Stimulated activated CD8-positive, alpha-beta memory T cell treated with anti-CD3 and anti-CD28 coated beads, Interleukin-4, amount 100 ng/mL, for 1 hour (primary cell): ENCODE measurements at places on chromosomes 11 and 22.

- DNase-seq: no peak
Observed at GRCh38 chr22:28299753-28300152, 379.9 kb downstream of the TTC28 start.

DNA sequence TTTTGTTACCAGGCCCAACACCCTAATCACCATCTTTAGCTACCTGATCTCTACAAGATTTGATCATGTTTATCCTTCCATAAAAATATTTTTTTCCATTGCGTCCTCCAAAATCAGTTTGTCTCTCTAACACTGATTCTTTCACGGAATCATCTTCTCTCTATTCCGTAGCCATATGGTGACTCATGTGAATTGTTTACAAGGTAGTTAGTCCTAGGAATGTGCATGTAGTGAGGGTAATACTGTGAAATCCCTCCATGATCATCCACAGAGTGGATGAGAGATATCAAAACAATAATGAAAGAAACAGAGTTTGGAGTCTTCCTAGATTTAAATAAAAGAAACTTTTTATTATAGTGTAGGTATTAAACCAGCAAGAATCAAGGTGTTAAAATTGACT, 230.2 kb downstream of the METTL15 start:
- no peak for DNase-seq

DNA sequence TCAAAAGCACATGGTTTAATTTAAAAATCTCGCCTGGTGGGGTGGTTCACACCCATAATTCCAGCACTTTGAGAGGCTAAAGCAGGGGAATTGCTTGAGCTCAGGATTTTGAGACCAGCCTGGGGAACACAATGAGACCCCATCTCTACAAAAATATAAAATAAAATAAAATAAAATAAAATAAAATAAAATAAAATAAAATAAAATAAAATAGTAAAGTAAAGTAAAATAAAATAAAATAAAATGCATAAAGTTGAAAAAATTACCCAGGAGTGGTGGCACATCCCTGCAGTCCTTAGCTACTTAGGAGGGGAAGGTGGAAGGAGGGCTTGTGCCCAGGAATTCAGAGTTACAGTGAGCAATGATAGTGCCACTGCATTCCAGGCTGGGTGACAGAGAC, 88.7 kb upstream of the MS4A8 start:
- no peak for DNase-seq

DNA sequence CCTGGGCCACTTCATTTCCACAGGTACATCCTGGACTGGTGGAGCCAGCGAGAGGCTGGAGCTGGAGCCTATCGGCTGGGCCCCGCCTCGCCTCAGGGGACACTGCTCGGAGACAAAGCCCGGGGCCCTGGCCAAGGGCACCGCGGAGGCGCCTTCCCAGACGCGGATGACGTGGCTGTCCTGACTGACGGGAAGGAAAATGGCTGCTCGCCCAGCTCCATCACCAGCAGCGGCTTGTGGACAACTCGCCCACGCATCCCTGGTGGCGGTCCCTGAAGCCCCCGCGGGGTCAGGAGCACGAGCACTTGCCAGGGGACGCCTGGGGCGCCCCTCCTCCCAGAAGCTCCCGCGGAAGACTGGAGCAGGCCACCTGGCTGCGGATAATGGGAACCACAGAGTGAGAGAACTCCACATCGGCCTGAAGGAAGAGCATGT, 49.6 kb downstream of the CECR2 start:
- no peak for DNase-seq

- no peak for DNase-seq
Observed at GRCh38 chr11:19536131-19536530, 176.5 kb upstream of the NAV2 start.

- no peak for DNase-seq
Observed at GRCh38 chr11:113401718-113402117, 14.1 kb downstream of the ANKK1 start.

DNA sequence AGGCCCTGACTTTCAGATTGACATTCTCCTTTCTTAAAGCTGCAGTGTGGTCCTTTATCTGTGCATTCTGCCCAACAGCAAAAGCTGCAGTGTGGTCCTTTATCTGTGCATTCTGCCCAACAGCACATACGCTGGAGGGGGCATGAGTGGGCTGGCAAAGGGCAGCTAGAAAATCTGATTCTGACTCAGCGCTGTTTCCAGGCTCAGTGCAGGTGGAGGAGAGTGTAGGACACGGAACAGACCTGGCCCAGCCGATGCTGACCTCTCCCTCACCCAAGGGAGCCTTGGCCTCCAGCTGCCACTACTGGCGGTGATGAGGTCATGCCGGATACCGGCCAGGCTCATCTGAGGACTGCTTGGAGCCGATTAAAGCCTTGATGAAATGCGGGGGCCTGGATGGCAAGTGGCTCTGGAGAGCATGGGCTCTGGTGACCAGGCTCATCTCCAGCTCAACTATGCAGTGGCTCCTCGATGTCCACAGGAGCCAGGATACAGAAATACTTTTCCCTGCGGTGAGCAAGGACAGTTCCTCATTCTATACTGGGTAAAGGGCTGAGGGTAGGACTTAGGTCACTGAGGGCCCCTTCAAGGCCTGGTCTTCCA, 84.6 kb downstream of the CLPB start:
- DNase-seq: no peak

DNA sequence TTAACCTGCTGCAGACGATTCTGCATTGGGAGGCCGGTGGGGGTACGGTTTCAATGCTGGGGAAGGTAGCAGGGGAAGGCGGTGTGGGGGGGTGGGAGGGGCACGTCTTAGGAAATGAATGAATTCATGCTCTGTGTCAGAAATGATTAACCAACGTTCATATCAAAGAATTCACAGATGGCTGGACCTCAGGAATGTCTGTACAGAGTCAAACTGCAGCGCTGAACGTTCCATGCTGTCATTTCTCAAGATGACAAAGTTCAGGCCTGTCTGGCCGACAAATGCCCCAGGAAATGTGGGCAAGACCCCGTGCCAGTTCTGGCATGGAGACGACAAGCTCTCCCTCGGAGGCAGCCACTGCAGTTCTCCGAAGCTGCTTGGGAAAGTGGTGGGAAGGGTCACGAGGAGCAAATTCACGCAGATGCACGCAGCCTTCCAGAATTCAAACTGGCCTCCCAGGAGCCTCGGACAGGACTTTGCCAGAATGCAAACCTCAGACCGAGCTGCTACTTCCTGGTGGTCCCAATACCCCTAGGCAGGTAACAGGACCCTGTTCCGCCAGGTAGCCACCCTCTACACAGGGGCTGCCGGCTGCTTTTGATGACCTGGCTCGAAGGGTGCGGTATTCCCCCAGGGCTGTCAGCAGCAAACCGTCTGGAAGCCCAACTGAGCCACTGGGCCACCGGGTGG, 81.5 kb downstream of the TRMU start:
- no peak for DNase-seq

GRCh38 chr11:103862802-103863174, 173.7 kb upstream of the DDI1 start:
- DNase-seq: no peak

- no peak for DNase-seq
Observed at GRCh38 chr11:19025481-19026406, 34.8 kb downstream of the MRGPRX2 start.

DNA sequence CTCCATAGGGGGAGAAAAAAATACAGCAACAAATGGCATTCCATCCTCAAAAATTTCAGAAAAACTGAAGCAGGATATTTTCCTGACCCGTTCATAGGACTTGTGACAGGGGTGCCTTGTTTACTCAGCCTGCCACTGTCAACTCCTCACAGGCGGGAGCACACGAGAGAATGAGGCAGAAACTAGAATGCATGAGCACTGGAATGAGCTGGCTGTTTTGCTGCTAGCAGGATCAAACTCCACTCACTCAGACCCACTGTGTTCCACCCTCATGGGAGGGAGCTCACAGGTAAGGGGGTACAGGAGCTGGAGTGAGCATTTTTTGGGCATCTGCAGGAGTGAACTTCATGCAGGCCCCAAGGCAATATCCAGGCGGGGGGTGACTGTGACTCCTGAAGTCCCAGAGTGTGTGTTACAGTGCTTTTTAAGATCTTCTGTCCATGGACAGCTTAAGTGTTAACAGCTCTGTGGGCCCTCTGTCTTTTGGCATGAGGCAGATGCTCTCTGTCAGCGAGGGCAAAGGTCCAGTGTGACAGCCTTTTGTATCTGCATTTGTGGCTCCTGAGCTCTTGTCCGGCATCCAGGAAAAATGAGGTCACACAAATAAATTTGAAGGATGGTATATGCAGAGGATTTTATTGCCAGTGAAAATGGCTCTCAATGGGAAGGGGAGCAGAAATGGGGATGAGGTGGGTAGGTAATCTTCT, 905.7 kb upstream of the TENM4 start:
- no peak for DNase-seq
